Stimulated activated CD8-positive, alpha-beta memory T cell treated with anti-CD3 and anti-CD28 coated beads, Interleukin-4, amount 100 ng/mL, for 48 hours (primary cell): ENCODE measurements at places on chromosomes 7 and 10.

DNA sequence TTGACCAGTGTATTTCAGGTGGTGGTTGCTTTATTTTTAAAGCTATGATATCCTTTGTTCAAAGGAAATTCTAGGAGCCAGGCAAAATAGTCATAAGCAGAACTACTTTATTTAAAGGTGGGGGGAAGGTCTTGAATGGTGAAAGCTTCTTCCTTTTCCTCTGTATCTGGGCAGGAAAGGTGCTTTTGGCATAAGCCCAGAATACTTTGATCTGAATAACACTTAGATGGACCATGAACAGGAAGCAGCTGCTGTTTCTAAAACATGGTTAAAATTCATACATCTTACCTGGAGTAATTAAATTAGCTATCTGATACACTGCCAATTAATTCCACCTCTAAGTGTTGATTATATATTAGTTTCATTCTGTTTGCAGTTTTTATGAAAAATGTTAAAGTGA is 13.3 kb downstream of the ZNF804B start:
- no peak for DNase-seq

DNA sequence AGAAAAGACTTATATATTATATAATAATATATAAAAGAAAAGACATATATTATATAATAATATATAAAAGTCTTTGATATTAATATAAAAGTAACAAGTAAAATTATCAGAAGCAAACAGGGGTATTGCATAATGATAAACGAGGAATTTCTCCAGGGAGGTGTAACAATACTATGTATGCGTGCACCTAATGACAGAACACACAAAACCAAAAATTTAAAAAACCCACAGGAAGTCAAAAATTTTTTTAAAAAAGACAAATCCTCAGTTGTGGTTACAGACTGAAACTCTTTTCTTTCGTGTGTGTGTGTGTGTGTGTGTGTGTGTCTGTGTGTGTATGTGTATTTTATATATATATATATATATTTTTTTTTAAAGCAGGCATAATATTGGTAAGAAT is 279.2 kb upstream of the DPP6 start:
- no peak for DNase-seq

GRCh38 chr10:4004144-4004543 is 219.1 kb upstream of the KLF6 start:
- no peak for DNase-seq

DNA sequence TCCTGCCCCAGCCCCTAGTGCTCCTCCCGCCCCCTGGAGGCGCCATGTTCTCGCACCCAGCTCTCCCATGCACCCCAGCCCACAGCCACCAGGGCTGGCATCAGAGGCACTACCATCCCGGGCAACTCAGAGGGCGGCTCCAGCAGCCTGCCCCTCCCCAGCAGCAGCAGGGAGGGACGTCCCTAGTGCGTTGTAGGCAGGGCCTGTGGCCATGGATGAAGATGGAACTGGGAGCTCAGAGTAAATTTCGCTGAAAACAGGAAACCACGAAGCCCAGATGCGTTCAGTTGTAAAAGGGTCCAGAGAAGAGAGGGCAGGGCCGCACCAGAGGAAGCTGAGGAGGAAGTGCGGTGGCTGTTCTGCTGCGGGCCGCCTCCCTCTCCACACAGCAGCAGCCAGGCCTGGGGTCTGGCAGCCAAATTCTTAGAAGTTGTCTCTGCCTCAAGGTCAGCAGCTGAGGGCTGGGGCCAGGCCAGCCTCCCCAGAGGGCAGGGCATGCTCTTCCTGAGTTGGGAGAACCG is 24.6 kb downstream of the VSIR start:
- peak; percentile 80 for DNase-seq

DNA sequence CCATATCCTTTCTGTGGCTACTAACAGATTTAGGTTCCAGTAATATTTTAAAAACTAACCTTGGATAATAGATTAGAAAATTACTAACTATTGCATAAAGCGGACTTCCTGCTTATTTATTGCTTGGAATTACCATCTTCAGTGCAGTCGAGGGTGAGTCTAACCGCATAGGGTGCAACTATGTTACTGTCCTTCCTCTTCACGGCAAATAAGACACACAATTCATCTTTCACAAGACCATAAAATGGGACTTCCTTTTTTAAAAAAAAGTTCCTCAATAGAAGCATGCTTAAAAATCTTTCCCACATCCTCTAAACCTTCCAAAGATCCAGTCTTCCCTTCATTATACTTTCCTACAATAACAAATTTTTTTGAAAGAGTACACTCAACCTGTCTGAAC is 2.1 kb downstream of the SLC25A40 start:
- DNase-seq, result no peak

DNA sequence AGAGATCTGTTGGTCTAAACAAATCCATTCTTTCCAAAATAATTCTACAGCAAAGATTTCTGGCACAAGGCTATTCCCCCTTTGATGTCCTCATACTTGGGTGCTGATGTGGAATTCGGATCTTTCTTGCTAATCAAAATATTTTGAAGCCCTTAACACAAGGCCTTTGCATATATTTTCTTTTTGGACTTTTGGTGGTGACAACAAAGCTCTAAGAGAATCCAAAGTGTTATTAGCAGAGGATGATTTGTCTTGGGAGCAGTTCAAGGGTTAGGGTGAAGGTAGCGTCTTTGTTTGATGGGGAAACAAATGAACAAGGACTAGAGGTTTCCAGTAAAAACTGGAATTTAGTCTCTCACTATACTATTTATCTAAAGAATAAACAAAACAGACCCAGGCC is 197.9 kb downstream of the CDCA7L start:
- no peak for DNase-seq

DNA sequence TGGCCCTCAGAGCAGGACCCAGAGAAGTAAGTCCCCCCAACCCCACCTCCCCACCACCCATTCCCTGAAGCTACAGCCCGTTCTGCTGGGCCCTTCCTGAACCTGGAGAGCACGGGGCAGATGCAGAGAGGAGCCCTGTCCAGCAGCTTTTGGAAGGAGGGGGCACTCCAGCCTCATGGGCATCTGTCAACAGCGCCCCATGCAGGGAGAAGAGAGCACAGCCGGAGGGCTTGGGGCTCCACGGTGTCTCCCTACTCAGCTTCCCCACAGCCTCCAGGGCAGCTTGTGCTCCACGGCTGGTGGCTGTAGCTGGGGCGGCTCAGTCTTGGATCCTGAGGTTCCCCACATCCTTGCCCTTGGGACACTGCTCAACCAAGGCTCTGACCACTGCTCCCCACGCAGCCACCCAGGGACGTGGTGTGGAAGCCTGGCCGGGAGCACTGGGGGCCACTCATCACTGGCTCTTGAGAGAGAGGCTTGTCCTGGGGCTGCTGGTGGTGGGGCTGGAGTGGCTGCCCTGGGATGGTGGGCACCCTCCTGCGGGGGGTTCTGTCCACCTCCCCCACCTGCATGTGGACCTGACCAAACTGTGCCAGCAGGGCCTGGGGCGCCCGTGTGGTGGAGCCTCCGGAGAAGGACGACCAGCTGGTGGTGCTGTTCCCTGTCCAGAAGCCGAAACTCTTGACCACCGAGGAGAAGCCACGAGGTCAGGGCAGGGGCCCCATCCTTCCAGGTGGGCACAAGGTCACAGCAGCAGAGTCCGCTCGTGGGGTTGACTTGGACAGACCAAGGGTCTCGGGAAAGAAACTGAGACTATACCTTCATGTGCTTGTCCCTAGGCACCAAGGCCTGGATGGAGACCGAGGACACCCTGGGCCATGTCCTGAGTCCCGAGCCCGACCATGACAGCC is 4.5 kb downstream of the PRAP1 start:
- DNase-seq, result no peak

DNA sequence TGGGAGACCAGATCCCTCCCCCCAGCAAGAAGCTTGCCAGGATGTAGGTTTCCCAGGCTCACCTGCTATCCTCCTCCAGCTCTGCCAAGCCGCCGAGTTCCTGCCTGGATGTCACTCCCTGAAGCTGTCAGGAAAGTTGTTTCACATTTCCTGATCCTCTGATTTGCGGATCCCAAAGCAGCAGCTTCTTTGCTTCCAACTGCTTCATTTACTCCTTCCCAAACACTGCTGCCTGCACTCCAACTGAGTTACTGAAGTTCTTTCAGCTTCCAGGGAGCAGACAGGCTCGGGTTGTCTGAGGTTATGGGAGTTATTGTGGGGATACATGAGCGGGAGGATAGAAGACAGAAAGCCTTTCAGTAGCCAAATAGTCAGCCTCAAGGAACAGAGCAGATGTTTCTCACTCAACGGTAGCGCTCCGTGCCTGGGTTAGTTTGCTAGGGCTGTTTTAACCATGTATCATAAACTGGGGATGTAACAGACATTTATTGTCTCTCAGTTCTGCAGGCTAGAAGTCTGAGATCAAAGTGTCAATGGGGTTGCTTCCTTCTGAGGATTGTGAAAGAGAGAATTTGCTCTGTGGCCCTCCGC is 516.0 kb downstream of the REEP3 start:
- DNase-seq, result no peak

GRCh38 chr7:132739271-132739955 is 163.1 kb upstream of the PLXNA4 start:
- no peak for DNase-seq

- DNase-seq, result no peak
Observed at GRCh38 chr7:77329466-77330168, 86.5 kb downstream of the GSAP start.

DNA sequence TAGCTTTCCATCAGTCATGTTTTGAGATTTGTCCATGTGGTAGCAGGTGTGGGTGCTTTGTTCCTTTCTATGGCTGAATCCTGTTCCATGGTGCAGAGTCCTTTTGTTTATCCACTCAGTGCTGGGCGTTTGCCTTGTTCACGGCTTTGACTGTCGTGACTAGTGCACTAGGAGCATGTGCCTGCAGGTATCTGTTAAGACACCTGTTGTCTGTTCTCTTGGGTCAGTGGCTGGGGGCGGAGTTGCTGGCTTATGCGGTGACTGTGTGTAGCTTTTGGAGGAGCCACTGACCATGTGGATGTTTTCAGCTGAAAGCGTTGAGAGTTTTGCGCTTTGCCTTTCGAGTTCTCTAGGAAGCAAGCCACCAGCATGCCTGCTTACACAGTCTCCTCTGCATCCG is 573.1 kb upstream of the FOXK1 start:
- no peak for DNase-seq

DNA sequence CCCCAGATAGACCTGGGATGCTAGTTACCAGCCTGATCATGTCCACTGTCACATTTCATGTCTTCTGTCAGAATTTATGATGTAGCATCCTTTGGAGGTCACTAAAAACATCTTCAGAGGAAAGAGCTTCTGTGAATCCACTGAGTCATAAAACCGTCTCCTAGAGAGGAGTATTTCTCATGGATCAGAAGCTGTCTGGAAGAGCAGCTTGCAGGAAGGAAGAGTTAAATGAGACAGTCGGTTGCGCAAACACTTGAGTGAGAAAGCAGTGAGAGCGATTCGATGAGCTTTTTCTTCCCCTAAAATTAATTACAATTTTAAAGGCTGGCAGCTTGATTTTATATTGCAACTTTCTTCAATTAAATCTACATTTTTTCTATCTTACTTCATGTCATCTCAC is 47.2 kb upstream of the WDR11 start:
- DNase-seq, result no peak

GRCh38 chr7:94679358-94679757 is 23.4 kb upstream of the SGCE start:
- DNase-seq, result no peak

DNA sequence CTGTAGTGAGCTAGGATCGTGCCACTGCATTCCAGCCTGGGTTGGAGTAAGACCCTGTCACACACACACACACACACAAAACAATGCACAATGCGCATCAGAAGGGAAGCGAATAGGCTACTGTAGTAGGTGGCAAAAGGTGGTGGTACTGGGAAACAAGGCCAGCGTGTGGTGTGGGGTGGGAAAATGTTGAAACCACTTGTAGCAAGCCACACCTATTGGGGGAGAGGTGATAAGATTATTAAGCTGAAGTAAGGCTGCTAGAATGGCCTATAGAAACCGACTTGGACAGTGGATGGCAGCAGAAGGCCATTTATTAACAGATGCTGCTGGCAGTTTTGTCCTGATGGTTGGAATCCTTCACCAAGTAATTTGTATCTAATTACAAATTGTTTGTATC is 7.2 kb upstream of the CHCHD1 start:
- no peak for DNase-seq

DNA sequence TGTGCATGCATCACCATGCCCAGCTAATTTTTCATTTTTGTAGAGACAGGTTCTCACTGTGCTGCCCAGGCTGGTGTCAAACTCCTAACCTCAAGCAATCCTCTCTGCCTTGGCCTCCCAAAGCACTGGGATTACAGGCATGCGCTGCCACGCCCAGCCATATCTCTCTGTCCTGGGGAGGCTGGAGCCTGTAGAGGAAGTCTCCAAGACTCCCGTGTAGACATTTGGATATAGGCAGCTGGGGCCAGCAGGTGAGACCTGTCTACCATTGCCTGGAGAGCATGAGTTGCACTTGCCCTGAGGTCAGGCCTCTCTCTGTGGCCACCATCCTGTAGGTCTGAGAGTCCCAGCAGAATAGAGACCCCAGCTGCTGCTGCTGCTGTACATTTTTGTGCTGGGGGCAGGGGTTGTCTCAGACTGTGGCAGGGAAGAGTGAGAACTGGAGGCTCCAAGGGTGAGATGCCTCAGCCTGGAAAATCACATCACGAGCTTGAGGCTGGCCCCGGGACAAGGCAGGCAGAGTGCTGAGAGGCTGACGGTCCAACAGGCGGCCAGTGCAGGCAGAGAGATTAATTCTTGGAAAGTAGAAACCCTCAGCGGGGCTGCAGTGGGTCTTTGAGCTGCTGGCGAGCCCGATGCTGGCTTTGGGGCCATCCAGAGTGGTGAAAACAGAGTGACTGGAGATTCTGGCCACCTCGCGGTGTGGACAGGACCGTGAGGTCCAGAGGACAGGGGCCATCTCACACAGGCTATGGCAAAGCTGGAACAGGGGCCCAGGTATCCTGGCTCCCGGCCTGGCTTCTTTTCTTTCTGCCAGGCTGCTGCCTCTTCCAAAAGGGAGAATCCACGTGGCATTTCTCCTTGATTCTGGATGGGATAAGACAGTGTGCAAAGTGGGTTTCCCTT is 60.9 kb downstream of the TMEM270 start:
- DNase-seq, result no peak

DNA sequence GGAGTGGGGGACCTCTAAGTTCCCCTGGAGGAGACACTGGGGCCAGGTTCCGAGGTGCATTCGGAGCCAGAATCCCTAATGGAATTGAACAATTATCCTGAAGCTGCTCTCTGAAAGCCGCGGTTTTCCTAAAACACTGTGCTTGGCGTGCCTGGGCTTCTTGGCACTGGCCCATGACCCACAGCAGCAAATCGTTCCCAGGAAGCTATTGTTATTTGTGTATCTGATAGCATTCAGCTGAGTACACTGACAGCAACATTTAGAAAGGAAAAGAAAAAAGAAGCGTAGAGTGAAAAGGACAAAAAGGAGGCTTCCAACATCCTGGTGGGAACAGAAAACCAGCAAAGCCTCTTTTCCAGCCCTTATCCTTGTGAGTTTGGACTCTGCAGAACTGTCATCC is 339.8 kb downstream of the FRMD4A start:
- no peak for DNase-seq

- DNase-seq, result peak; percentile 80
Observed at GRCh38 chr7:131109759-131110296, 217.8 kb upstream of the MKLN1 start.

DNA sequence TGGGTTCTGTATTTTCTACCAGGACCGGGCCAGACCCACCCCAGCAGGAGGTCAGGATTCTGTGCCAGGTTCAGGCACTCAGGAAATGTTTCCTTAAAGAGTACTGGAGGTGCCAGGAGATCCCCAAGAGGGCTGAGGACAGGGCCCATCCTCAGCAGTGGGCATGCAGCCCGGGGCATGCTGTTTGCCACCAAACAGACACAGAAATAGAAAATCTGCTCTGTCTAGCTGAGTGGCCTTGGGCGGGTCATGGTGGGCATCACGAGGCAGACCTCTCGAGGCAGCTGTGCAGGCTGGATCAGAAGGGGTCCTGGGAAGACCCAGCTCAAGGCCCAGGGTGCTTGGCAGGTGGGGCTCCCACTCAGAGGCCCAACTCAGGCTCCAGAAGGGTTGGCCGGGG is 105.0 kb downstream of the FAM53B start:
- DNase-seq, result no peak
